ELR (cell line): ENCODE measurements at places on chromosomes 3 and 15.

- DNase-seq, result no peak
Observed at GRCh38 chr15:94196531-94196930, 34.8 kb upstream of the MCTP2 start.

GRCh38 chr15:79978655-79979514 is 7.9 kb upstream of the BCL2A1 start:
- DNase-seq, result peak; percentile 58

GRCh38 chr3:2896308-2896939 is 213.8 kb downstream of the IL5RA start:
- DNase-seq, result no peak

DNA sequence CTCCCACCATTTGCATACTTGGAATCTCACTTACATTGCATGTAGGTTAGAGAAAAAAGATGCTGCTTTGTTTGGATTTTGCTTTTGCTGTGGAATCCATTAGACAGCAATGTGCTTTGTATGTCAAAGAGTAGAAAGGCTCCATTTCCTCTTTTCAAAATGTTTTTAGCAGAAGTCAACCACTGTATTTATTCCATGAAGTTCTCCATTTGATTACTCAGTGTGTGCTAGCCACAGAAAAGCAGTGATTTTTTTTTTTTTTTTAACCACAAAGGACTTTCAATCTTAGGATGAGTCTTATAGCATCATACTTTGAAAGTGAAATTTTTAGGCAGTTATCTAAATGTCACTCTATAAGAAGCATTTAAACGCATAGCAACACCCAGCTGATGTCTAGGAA is 285.0 kb upstream of the ADAMTS9 start:
- DNase-seq, result no peak

DNA sequence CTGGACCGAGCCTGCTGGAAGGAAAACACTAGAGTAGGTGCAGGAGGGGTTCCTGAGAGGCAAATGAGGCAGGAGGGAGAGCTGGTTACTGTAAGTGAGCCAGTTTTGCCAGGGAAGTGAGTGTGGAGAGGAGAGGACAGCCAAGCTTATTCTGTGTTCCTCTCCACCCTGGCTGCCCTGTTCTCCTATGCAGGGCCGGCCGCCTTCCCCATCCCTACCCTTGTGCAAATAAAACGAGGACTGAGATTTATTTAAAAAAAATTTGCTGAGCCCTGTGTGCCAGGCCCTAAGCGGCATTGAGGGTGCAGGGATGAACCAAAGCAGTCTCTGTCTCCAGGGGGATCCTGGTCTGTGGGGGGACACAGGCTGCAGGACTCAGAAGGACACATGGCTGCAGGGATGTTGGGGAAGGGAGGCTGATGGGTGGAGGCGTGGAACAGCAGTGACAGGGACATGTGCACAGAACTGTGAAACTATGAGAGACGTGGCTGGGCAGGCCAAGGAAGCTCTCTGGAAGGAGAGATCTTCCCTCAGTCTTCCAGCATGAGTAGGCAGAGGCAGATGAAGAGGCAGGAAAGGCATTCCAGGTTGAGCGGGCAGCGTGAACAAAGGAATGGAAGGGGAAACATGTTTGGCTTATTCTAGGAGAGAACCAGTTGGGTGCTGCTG is 12.1 kb downstream of the CORO2B start:
- DNase-seq, result no peak

GRCh38 chr3:34758630-34759261 is 880.6 kb upstream of the ARPP21 start:
- no peak for DNase-seq
